Urothelium cell line (cell line): ENCODE measurements at places on chromosomes 6 and 20.
A peak's percentile ranks its signal among the peaks of the same experiment; 100 is the strongest.

DNA sequence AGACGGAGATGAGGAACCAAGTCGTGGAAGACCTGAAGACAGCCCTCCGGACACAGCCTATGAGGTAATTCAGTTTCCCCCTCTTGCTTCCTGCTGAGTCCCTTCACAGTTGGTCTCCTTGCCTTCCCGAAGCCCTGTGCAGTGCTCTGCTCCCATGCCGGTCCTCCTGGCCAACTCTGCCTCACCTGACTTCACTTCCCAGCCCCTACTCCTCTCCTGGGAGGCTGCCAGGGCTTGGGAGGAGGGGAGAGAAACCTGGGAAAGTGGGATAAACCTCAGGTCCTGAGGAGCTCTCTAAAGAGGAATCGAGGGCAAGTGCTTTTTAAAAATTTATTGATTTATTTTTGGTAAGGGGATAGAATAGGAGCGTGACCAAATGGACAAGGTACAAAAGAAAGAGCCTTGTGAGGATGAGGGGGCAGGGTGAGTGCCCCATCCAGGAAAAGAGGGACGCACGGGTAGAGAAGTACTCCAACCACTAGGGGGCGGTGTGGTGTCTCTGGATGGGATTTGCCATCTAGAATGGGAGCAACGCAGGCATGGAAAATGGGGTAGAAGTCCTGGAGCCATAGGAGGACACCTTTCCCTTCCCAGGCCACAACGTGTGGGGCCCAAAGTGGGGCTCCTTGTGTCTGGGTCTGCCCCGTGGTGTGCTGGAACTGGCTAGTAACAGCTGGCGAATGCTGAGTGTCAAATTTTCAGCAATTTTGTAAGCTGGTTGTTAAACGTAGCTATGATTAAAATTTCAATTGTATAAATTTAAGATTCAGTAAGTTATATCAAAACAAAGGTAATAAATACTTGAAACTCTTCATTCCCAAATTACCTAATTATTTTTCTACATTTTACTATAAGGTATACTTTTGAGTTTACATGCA, 69.0 kb downstream of the MOCS1 start:
- peak; percentile 82 for DNase-seq

- peak; percentile 18 for DNase-seq
Measured at GRCh38 chr20:3276680-3277015, 37.7 kb upstream of the SLC4A11 start.

GRCh38 chr6:159157431-159157830, 11.8 kb upstream of the FNDC1 start:
- DNase-seq = no peak

GRCh38 chr6:13763740-13764381, 50.5 kb downstream of the MCUR1 start:
- no peak for DNase-seq

- no peak for DNase-seq
Measured at GRCh38 chr6:16244446-16244845, 6.1 kb downstream of the GMPR start.

DNA sequence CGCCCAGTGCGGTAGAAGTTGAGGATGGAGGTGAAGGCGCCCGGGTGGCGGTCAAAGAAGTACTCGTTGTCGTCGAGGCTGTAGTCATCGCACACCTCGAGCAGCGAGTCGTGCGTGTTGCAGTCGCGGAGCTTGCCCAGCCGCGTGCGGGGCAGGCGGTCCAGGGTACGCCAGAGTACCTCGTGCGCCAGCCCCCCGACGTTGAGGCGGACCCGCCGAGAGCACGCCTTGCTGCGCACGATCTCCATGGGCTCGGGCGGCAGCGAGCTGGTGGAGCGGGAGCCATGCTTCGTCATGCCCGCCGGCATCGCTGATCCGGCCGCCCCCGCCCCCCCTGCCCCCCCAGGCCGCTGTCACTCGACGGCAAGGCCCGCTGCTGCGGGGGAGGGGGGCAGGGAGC, 295 bp downstream of the KCNB1 start:
- no peak for DNase-seq

GRCh38 chr20:44407402-44408184, 52.1 kb downstream of the HNF4A start:
- peak; percentile 72 for DNase-seq

DNA sequence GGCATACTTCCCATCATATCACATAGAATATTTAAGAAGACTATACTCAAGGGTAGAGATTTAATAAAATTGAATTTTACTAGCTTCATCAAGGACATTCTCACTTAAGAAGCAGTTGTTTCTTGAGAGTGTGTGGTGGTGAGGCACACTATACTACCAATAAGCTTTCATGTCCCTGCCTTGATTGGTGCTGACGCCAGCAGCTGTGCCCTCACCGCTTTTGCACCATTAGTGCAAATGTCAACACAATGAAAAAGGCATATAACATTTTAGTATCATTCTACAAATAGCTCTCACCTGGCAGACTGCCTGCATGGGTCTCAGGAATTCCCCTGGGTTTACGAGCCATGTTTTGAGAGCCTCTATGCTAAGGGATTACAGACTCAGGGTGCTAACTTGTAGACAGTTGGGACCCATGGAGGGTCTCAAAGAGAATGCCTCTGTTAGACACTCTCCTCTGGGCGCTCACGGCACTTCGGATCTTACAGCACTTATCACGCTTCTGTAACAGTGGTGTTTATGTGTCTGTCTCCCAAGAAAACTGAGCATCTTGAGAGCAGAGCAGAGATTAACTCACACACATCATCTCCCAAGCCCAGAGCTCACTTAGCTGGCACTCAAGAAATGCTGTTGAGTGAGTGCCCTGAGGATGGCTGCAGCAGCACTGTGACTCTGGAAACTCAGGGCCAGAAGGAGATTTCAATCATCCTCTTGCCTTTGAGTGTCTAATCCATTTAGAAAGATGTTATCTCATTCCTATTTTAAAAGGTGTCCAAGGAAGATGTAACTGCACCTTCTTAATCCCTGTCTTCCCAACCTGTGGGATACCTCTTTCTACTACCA, 143.3 kb upstream of the GPR6 start:
- no peak for DNase-seq

GRCh38 chr6:13005994-13006393, 289.4 kb downstream of the PHACTR1 start:
- DNase-seq = no peak
